ENCODE measurements at places on chromosomes 6 and 20.
A peak's percentile ranks its signal among the peaks of the same experiment; 100 is the strongest.

GRCh38 chr20:62759981-62760431, 36.3 kb upstream of the MRGBP start:
- DNase-seq = no peak

- DNase-seq = no peak
These were observed 154.0 kb downstream of the LAMP5 start for GRCh38 chr20:9668381-9668780.

DNA sequence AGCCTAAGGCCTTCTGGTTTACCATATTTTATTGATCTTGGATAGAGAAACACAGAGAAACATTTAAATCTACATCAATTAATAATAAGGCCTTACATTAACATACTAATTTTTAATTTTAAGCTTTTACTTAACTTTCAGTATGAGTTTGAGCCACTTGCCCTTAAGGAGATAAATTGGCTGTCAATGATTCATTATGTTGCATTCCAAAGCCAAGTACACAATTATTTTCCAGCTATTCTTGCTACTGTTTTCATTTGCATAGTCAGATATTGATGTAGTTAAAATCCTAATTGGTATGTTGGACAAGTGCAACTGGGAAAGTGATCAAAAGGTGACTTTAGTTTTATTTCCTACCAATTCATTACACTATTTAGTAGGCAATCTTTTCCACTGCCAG, 58.2 kb downstream of the MOCS1 start:
- no peak for DNase-seq

- DNase-seq = no peak
These were observed 16.8 kb downstream of the TREM1 start for GRCh38 chr6:41269716-41270115.

DNA sequence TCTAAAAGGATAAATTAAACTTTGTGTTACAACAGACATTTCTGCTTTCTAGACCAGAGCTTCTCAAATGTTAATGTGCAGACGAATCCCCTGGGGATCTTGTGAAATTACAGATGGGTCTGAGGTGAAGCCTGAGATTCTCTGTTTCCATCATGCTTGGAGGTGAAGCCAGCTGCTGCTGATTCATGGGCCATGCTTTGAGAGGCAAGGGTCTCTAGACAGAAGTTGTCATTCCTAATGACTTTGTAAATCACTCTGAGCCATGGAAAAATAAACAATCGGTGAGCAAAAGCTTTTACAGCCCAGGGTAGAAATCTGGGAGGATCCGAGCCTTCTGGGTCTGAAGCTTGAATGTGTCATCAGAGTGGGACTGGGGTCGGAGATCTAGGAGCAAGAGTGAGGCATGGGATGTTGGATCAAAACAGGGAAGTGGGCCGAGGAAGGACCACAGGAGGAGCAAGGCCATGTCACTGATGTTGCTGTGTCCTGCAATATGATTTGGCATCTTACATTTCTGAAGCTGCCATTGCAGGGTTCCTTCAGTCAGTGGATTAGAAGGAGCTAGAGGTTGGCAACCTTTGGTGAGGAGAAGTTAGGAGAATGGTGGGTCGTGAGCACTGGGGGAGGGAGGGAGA, 77.3 kb downstream of the TRMT11 start:
- DNase-seq = no peak

GRCh38 chr6:51214442-51214841, 395.8 kb downstream of the TFAP2B start:
- DNase-seq = no peak

DNA sequence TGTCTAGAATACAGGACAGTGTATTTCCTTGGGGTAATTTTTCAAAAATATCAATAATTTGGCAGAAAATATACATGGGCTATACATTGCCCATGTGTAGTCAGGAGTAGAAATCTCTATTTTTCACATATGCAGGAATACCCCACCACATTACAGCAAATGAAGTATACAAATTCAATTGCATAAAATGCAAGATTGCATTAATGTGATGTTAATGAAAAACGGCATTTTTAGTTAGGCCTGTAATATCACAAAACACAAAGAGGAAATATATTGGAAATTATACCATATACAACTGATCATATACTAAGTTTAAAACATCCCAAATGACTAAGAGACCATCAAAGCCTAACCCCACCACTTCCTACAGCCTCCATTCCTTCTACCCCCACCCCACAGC, 154.9 kb downstream of the SYNE1 start:
- DNase-seq = no peak

DNA sequence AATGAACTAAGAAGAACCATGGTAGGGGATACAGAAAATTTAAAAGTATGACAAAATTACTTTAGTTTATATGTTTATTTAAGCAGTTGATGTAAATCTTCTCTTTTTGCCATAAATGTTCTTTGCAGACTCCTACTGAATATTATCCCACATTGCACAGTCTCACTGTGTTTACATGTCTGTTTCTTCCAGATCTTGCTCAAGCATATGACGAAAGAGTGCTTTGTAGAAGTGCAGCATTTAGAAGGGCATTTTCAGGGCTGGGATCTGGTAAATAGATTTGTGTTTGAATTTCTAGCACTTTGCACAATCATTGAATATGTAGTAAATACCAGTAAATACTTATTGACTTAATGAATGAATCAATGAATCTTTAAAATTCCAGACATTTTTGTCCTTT, 152.0 kb upstream of the EPHA7 start:
- DNase-seq = no peak

GRCh38 chr6:53048431-53049195, 16.6 kb upstream of the FBXO9 start:
- peak; percentile 21 for DNase-seq

GRCh38 chr6:128071212-128071611, 170.4 kb upstream of the THEMIS start:
- DNase-seq = no peak

DNA sequence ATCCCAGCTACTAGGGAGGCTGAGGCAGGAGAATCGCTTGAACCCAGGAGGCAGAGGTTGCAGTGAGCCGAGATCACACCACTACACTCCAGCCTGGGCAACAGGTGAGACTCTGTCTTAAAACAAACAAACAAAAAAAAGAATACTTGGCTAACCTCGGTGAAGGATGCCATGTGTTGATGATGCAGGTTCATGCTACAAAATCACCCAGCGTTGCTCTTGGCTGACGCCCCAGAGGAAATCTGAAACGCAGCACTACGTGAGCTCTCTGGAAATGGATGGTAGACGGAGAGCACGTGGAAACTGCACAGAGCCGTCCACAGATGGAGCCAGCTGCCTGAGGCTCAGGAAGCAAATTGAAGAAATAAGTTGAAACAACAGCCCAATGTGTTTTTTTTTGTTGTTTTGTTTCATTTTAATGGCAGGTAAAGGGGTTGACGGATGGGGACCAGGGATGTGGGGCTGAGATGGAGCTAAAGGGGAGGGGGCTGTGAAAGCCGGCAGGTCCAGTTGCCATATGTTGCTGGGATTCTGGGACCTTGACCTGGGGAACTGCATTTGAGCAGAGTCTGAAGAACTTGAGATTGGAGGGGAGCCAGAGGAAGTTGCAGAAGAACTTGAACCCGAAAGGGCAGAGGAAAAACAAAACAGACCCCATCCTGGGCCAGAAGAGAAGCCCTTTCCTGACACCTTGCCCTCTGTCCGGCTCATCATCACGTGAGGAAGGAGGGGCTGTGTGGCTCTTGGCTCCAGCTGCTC, 12.8 kb upstream of the MANBAL start:
- DNase-seq = peak; percentile 61

DNA sequence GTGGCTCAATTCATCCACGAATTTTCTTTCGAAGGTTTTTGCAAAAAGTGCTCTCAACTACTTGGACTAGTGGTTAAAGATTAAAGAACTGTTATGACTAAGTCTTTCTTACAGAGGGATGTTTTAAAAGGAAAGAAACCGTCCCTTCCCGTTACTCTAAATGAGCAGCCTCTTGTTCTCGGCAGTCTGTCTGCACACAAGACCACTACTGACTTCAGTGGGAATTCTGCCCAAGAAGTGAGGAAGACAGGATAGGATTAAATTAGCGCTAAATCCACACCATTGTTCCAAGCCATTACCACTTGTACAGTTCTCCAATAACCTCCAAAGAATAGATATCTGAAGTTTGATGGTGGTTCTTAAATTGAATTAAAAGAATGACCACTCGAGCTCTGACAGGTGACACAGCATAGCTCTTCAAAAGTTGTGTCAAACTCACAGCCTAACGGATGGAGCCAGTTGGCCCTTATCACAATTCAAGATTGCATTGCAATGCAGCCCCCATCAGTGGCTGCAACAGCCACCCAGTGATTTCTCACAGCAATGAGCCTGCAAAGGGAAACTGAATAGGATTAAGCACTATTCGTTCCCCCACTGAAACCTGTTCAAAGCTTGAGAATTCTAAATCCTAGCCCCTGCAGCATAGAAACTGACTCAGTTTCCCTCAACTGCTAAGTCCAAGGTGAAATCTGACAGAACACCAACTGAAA, 1.8 kb downstream of the EPB41L2 start:
- no peak for DNase-seq

DNA sequence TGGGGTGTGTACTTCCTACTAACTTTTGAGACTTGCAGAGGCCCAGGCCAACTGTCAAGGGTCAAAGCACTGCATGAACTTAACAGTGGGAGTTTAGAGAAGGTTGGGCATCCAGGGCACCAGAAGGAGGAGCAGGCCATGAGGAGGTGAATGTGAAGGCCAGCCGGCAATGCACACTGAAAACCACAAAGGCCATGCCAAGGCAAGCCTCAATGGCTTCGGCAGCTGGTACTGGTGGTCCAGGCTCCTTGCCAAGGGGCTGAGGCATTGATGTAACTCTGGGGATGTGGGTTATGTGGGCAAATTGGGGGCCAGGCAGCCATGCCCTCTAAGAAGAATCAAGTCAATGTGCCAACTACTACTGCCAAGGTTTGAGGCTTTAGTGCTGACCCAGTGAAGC, 222.4 kb downstream of the UNC5CL start:
- DNase-seq = no peak

DNA sequence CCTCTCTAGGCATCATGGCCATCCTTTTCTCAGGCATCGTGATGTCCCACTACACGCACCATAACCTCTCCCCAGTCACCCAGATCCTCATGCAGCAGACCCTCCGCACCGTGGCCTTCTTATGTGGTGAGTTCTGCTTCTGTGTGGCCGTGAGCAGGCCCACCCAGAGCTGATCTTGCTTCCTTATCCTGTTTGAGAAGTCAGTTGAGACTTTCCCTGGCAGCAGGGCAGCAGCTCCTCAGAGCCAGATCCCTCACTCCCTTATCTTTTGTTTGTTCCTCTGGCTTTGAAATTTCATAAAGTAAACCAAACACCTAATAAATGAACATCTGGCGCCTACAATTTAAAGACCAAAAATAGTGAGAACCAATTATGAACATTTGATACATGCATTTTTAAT, 40.6 kb downstream of the SPATA2 start:
- no peak for DNase-seq

- no peak for DNase-seq
These were observed 29.5 kb upstream of the PKIB start for GRCh38 chr6:122580737-122581136.

DNA sequence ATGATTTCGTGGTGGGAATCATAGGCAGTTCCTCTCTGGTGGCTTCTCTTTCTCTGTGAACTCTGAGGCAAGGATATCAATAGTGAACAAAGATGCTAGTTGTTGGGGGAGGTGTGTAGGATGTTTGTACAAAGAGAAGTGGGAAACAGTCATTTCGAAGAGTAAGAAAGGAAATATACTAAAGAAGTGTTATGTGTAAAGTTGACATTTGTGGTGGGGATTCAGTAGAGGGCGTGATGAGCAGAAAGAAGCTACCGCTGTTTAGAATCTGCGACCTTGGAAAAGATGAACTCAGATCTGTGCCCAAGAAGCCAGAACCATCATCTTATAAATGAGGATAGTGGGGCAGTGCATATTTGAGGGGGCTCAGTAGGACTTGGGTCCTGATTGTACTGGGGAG, 11.4 kb downstream of the SLC35F1 start:
- DNase-seq = no peak

DNA sequence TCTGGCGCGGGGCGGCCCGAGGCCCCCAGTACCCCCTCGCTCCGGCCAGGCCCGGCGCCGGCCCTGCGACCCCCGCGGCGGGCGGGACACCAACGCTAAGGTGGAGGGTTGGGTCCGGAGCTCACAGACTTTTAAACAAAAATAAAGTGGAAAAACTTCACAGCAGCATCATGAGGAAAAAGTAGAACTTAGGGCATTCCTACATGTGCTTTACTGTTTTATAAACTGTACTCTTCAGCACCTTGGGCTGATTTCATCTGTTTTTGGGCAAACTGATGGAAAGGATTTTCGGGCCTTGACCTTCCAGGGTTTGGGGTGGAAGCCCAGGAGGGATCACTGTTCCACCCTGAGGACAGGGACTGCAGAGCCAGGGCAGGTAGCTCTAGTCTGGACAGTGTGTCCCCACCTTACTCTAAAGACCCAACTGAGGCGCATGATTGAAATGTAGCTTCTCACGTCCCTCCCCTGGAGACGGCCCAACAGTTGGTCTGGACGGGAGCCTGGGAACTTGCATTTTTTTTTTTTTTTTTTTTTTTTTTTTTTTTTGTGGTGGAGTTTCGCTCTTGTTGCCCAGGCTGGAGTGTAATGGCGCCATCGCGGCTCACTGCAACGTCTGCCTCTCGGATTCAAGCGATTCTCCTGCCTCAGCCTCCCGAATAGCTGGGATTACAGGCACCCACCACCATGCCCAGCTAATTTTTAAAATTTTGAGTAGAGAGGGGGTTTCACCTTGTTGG, 740 bp downstream of the NELFCD start:
- DNase-seq = no peak

DNA sequence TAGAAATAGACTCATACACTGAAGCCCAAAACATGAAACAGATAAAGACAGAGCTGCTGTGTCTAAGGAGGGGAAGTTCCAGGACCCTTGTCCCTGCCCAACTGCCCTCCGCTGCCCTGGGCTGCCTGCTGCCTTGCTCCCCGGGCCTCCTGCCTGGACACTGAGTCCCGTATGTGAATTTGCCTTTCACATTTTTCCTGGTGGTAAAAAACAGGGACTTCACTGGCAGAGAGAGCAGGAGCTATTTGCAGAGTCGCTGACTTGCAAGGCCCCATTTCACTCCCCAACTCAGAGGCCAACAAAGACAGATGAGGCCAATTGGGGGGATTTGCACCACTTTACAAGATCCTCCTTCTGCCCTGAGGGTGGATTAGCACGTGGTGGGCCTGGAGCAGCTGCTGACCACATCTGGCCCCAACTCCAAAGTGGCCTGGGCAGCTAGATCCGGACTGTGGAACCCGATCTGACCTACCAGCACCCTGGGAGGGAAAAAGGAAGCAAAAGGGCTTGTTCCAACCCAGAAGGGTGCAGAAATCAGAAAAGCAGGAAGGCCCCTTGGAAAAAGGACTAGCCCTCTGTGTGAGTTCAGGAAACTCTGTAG, 61.4 kb downstream of the NOL4L start:
- DNase-seq = no peak

- DNase-seq = no peak
These were observed 14.2 kb downstream of the EBF4 start for GRCh38 chr20:2706688-2707352.

DNA sequence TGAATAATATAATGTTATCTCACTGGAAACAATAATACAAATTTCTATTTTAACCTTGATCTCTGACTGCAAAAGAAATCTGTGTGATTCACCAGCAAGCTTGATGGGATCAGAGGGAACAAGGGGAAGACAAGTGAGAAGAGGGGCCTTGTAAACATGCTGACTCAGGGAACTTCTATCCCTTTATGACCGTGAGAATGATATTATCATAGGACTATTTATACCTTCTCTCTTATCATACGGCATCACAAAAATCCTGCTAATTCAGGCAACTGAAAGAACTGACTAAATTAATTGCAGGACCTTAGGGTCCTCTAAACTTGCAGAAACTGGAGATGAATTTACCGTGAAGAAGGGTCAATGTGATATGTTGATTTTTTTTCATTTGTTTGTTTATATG, 173.3 kb downstream of the PTPRK start:
- no peak for DNase-seq
